Liver (tissue), 10 donors: ENCODE measurements at places on chromosomes 16 and 17. TPM values are rescaled to one million over a fixed set of nuclear protein-coding genes. Genes with fewer than 3 reads are reported as not detected.

The BTBD17 gene
- not detected for total RNA-seq

DNA sequence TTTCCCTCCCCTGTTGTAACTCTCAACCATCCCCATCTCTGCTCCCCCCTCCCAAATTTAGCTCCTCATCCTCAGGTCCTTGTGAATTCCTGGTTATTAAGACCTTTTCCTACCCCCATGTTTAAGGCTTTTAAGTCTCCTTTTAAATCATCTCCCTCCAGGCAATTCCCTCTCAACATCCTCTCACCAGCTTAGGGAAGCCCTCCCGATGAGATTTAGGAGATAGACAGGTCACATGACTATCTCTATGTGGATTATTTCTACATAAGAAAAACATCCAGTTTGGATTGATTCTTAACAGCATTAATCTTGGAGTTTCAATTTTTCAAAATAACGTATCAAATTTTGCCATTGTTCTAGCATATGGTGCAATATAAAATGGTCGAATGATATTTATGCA lies 12.5 kb upstream of the WSB1 start:
- H3K27me3 ChIP-seq, result no peaks in the 10 kb centered on the region
- H3K27ac ChIP-seq, result peak overlapping the region; percentile 46
- no peak overlapping the region for H3K4me3 ChIP-seq
- no peak for DNase-seq
- H3K4me1 ChIP-seq, result no peaks in the 10 kb centered on the region

- no peaks in the 10 kb centered on the region for H3K27me3 ChIP-seq
- no peak for DNase-seq
- H3K4me3 ChIP-seq, result no peak overlapping the region
- H3K27ac ChIP-seq, result no peak overlapping the region
- H3K36me3 ChIP-seq, result no peaks in the 10 kb centered on the region
- H3K4me1 ChIP-seq, result no peaks in the 10 kb centered on the region
Measured at GRCh38 chr17:61668486-61668885, 77.5 kb upstream of the NACA2 start.

DNA sequence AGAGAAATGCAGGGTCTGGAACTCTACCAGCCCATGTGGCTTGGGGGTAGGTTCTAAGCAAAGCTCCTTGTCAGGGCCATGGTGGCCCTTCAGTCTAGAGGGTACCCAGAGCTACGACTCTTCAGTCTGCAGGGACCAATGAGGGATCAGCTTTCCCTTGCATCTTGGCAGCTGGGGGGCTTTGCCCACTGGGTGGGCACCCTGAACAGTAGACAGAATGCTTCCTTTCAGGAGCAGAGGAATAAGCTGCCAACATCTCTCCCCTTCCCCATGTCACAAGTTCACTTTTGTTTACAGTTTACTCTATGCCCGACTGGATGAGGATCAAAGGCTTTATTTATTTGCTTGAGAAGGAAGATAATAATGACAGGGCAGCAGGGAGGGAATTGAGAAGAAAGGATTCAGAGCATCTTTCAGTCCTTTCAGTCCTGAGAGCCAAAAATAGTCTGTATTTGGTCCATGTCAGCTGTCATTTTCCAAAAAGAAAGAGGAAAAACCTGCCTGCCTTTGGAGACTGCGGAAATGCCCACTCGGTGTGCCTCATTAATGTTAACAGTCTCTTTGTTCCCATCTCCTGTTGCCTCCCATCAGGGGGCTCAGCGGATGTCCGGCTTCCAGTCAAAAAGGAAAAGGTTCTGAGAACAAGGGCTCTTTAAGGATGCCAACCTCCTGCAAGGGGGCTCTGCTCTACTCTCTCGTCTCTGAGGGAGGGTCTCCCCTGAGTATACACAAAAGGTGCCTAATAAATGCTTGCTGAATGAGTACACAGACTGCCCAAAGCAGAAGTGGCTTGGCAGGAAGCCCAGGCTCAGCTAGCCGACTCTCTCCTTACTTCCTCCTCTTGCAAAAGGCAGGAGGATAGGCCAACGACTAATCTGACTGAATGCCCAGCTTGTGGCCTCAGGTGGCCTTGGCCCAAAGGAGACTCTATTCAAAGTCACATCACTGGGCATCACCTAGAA lies 17.1 kb downstream of the TRAF4 start:
- H3K27me3 ChIP-seq, result no peaks in the 10 kb centered on the region
- DNase-seq, result no peak
- no peak overlapping the region for H3K27ac ChIP-seq
- H3K4me1 ChIP-seq, result peaks cover 7% of the 10 kb centered on the region
- peaks cover 7% of the 10 kb centered on the region for H3K36me3 ChIP-seq

GRCh38 chr17:7042501-7043181 lies 1.3 kb downstream of the SLC16A11 start:
- no peak overlapping the region for H3K27ac ChIP-seq
- H3K27me3 ChIP-seq, result no peaks in the 10 kb centered on the region
- peaks cover 71% of the 10 kb centered on the region for H3K4me1 ChIP-seq
